ENCODE measurements at places on chromosomes 4 and X. TPM values are rescaled to one million over a fixed set of nuclear protein-coding genes. Genes with fewer than 3 reads are reported as not detected.

DNA sequence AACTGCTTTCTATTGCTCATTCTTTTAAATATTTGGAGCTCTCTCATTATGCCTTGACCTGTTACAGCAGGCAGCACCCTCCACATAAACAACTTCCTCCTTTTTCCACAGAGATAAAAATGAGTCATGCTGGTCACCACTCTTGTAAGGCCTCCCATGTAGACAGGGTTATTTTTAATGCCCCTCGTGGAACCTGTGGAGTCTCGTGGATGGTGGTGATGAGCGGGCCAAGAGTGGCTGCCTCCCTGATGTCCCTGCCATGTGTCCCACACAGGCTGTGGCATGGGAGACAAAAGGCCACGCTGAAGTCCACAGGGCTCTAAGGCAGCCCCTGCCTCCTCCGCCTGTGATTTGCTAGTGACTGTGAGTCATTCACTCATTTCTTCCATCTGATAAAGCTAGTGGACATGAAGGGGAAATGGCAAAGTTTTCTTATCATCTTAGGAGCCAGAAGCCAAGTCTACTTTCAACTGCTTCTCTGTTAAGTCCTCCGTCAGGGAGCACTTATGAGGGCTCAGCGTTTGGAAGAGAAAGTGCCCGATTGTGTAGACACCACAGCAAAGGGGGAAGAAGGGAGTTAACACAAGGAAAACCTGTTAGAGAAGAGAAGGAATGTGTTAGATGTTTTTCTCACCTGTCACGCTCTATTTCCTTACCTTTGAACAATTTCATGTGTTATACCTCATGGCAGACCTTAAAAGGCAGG is 121.6 kb upstream of the FAT1 start:
- no peak for DNase-seq

DNA sequence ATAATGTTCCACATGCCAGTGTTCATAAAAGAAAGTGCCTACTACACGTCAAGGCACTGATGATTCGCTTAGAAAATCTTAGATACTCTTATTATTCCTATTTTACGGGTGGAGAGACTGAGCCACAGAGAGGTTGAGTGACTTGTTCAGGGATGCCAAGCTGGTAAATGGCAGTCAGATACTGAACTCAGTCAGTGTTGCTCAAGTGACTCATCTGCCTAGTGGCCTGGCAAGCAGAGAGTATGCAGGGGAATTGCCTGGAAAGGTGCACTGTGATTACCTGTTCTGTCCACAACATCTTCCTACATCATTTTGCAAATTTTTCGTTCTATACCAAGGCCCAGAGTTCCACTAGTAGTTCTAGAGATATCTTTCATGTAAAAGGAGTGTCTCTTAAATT is 68.4 kb downstream of the RAPGEF2 start:
- DNase-seq: no peak

DNA sequence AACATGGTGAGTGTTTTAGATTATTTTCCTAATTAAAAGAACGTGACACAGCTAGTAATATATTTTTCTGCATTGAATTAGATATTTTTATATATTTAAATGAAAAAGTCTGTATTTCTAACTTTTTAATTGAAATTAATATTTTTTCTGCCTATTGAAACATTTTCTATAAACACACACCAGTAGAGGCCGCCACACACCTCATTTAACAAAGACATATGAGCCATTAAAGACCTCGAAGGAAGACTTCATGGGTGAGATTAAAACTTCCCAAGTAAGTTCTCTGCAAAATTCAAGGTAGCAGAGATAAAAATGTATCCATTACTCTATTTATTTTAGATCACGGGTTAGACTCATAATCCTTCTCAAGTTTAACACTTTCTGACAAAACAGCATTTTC is 8.3 kb downstream of the SLITRK2 start:
- DNase-seq: no peak

- DNase-seq: no peak
Observed at GRCh38 chrX:72107320-72107719, 24.4 kb downstream of the RTL5 start.

DNA sequence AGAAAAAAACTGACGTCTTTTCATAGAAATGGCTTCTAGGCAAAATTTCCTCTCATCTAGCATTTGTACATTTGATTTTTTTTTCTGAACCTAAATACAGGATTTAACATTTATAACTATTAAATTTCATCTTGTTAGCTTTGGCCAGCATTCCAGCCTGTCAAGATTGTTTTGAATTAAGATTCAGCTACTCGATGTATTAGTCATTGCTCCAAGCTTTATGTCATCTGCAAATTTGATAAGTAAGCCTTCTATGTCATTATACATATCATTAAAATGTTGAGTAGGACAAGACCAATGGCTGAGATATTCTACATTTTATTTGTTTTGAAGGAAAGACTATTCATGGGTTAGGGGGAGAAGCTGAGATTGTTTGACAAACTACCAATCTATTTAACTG is 46.7 kb downstream of the DDX53 start:
- no peak for DNase-seq

DNA sequence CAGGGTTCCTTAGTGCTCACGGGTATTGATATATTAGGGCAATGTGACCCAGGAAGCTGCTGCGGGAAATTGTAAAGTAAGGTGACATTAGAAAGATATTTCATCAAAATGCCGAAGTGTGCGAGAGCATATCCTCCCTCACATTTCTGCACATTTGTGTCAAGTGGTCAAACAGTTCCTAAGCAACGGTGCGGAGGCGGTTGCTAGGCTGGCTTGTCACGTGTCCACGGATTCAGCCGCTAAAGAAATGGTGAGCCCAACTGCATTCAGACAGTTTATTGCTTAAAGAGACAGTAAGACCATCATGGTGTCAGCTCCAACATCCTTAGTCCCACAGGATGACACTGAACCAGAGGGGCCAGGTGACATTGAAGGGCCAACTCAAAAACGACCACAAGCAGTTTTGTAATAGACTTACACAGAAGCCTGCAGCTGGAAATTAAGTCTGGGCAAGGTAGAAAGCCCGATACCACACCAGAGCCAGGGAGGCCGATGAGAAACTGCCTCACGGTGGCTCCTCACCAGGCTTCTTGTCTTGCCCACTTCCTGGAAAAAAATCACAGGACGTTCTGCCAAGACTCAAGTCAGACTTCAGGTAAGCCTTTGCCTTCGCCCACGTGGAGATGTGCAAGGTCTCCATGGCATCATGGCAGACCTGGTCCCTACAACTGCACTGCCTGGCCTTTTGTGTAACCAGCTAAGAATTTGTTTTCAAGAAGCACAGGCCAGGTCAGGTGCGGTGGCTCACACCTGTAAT is 50.4 kb downstream of the USP11 start:
- DNase-seq: no peak

DNA sequence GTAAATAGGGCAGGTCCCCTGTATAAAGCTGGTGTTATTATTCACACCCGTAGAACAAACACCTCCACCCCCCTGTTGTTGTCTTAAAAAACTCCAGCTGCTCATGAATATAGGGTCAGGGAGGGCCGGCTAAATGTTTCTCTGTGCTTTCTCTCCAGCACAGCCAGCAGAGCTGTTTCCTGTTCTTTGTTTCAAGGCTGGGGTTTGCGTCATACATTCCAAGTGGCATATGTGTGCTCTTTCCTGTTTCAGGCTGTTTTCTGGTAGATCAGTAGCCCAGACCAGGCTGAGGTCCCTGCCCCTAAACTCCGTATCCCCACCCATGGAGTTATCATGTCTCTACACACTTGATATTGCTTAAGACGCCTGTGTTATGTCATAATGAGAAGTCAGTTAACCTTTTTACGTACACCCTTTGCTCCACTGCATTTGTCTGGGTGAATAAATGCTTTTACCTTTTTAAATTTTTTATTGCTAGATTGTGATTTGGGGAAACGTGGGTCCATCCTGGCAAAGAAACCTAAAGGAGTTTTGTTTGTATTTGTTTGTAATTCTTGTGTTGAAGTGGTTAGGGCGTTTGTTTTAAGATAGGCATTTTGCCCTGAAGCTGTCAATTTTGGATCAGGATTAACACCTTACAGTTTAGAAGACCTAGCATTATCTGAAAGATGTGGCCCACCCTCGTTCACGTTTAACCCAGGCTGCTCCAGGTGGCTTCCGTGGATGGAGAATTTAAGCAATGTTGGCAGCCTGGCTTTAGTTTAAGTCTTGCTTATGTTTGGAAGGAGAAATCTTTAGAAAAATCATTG is 3.3 kb downstream of the KLF3 start:
- DNase-seq: peak; percentile 74

GRCh38 chrX:15619053-15619755 is 18.4 kb upstream of the ACE2 start:
- no peak for DNase-seq

DNA sequence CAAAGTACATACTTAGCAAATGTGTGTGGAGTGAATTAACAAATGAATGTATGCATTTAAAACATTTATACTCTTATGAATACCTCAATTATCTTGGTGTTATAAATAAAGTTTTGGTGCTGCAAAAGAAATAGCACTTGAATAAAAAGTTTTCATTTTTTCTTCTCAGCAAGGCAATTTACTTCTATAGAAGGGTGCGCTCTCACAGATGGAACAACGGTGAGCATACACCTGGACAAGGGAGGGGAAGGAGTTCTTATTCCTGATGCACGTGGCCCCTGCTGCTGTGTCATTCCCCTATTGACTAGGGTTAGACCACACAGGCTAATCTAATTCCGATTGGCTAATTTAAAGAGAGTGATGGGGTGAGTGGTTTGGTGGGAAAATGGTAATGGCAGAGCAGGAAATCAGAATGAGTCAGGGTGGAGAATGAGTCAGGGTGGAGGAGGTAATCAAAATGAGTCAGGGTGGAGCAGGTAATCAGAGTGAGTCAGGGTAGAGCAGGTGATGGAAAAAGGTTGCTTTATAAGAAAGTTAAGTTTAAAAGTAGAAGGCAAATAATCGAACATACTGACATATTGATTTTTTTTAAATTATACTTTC is 28.2 kb upstream of the PGK1 start:
- no peak for DNase-seq

- DNase-seq: no peak
Observed at GRCh38 chrX:74371425-74372222, 49.7 kb upstream of the SLC16A2 start.

DNA sequence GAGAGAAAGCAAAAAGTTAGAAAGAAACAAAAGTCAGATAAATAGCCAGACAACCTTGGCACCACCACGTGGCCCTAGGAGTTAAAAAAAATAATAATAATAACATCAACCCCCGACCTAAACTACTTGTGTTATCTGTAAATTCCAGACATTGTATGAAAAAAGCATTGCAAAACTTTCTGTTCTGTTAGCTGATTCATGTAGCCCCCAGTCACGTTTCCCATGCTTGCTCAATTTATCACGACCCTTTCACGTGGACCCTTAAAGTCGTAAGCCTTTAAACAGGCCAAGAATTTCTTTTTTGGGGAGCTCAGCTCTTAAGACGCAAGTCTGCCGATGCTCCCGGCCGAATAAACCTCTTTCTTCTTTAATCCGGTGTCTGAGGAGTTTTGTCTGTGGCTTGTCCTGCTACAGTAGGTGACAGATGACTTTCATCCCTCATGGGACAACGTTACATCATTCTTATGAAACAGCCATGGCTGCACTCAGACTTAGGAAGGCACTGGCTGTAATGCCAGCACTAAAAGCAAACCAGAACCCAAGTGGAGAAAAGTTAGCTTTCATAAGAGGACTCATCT is 520 bp downstream of the ACOX3 start:
- DNase-seq: no peak

GRCh38 chr4:168751263-168752225 is 254.7 kb downstream of the PALLD start:
- DNase-seq: no peak

DNA sequence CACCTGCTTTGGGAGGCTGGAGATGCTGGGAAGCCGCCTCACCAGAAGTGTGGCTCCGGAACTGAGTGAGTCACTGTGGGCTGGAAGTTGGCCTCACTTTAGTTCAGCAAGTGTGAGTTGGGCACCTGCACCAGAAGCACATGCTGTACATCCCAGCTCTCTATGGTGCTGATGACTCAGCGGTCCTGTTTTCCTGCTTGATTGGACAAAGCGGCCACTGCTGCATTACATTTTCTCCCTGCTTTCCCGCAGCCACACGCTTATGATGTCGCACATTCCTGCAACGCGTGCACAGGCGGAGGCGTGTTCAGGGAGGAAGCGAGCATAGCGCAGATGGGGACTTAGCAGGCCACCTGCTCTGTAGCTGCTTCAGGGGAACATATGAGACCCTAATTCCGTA is 26.7 kb upstream of the CLDN34 start:
- no peak for DNase-seq

GRCh38 chr4:27101126-27101525 is 240.5 kb downstream of the STIM2 start:
- DNase-seq: no peak

GRCh38 chr4:38611676-38612075 is 52.3 kb upstream of the KLF3 start:
- DNase-seq: no peak

- no peak for DNase-seq
Observed at GRCh38 chr4:153160821-153161220, 43.4 kb upstream of the TRIM2 start.

DNA sequence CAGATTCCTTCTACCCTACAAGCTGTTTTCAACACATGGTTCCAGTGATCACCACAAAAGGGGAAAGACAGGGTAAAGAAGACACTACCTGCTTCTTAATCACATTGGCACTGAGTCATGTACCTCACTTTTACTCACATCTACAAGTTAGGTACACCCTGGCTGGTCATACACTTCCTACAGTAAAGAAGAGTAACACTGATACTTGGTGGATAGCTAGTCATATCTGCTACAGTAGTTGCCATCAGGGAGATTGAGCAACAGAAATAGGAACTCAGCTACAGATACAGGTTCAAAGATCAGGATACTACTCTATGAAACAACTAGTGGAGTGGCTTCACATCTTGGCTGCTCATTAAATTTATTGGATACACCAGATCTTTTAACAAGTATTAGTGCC is 105.4 kb upstream of the DIAPH2 start:
- no peak for DNase-seq

DNA sequence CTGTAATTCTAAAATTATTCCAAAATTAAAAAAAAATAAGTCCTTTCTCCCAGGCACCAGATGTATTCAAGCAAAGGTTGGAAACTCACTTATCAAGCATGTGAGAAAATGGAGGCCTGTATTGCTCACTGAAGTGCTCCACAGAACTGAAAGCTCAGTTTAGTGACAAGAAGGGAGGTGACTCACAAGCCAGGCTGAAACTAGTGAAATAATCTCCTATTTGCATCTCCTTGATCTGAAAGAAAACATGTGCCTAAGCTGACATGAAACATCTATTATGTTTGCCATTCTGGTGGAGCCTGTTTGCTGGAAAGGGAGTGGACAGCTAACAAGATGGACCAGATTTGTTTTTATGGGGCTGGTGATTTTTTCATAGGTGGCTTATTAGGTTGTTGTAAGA is 54.0 kb upstream of the AMELX start:
- no peak for DNase-seq

The SPANXD gene
- total RNA-seq: not detected

The NBDY gene
- 8.3 TPM for total RNA-seq

The COX7B2 gene
- not detected for total RNA-seq

The MND1 gene
- total RNA-seq: 3.0 TPM

All from thoracic aorta (tissue), 2 donors.